ENCODE measurements at places on chromosomes 12 and 14.
A peak's percentile ranks its signal among the peaks of the same experiment; 100 is the strongest.

- DNase-seq: no peak
Measured at GRCh38 chr12:100799770-100800169, 5.2 kb downstream of the ANO4 start.

DNA sequence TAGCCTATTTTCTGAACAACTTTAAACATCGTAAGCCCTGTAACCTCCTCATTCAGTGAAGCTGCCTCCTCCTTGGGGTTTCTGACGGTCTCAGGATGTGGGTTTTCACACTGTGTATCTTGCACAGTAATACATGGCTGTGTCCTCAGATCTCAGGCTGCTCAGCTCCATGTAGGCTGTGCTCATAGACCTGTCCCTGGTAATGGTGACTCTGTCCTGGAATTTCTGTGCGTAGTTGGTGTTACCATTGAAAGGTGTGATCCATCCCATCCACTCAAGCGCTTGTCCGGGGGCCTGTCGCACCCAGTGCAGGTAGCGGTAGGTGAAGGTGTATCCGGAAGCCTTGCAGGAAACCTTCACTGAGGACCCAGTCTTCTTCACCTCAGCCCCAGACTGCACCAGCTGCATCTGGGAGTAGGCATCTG, 980.5 kb downstream of the TMEM121 start:
- no peak for DNase-seq

- DNase-seq: no peak
Measured at GRCh38 chr14:93033983-93034670, 81.6 kb downstream of the ITPK1 start.

- no peak for DNase-seq
Measured at GRCh38 chr14:71751264-71751663, 181.0 kb upstream of the RGS6 start.

GRCh38 chr12:108803428-108804105, 53.8 kb downstream of the SSH1 start:
- DNase-seq: peak; percentile 85

DNA sequence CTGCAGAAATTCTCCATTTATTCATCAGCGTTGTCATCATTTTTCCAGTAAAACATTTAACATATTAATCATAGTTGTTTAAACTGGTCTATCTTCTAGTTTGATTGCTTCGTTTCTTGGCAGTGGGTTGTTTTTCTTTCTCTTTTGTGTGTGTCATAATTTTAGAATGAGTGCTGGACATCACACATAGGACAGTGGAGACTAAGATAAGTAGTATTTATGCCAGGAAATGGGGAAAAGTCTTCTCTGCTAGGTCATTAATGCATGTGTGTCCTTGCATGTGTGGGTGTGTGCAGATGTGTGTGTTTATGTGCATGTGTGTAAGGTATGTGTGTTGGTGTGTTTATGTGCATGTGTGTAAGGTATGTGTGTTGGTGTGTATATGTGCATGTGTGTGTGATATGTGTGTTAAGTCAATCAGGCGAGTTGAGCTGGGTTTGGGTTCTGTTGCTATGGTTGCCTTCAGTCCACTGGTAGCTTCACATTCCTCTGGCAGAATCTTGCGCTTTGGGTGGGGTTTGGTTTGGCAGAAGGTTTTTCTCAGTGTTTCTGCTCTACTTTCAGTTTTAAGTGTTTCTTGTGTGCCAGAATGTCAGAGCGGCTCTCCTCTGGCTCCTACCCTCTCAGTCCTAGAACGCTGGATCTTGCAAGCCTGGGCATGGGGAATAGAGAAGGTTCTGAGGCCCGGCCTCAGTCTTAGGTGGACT, 7.8 kb upstream of the ADGRD1 start:
- no peak for DNase-seq

- DNase-seq: no peak
Measured at GRCh38 chr12:7499636-7500035, 3.9 kb downstream of the CD163 start.

DNA sequence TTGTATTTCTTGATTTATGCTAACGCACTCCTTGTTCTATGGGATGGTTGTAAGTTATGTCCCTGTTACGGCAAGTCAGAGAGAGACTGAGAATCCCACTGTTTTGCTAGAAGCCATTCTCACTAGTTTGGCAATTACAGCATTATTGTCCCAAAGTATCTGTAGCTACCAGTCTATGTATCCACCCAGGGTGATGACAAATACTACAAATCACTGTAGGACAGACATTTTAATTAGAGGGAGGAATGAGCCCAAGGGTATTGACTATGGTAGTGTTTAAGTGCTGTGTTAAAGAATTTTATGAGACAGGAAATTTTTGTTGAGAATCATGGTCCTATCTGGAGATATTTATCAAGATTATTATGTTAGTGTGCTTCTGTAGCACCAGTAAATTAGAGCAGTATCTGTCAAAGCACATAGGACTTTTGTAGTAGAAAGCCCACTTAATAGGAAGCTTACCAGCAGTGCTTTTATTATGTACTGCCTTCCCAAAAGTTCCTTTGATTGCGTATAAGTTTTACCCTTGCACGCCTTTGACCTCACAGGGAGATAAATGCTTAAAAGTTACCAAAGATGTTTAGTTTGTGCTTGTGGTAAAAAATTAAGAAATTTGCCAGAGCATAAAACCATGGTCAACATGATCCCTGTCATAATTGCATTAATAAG, 10.7 kb downstream of the PRKCH start:
- no peak for DNase-seq

DNA sequence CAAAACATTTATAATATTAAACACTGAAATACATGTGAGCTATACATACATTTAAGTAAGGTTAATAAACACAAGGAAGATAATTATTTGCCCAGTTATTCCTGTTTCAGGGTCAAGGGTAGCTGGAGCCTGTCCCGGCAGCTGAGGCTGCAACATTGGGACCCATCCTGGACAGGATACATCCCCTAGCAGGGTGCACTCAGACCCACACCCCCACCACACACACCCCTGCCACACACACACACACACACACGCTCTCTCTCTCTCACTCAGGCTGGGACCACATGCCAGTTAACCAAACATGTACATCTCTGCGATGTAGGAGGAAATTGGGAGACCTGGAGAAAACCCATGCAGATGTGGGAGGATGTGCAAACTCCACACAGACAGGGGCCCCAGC, 112.6 kb upstream of the TMCC3 start:
- DNase-seq: no peak

- no peak for DNase-seq
Measured at GRCh38 chr12:22268973-22269372, 65.5 kb downstream of the ST8SIA1 start.

GRCh38 chr14:91413547-91414474, 3.8 kb downstream of the CCDC88C start:
- no peak for DNase-seq

- no peak for DNase-seq
Measured at GRCh38 chr12:11746024-11746771, 96.7 kb downstream of the ETV6 start.

- no peak for DNase-seq
Measured at GRCh38 chr12:82694970-82695369, 8.3 kb downstream of the TMTC2 start.

GRCh38 chr14:79426103-79426755, 785.1 kb downstream of the DIO2 start:
- DNase-seq: no peak

DNA sequence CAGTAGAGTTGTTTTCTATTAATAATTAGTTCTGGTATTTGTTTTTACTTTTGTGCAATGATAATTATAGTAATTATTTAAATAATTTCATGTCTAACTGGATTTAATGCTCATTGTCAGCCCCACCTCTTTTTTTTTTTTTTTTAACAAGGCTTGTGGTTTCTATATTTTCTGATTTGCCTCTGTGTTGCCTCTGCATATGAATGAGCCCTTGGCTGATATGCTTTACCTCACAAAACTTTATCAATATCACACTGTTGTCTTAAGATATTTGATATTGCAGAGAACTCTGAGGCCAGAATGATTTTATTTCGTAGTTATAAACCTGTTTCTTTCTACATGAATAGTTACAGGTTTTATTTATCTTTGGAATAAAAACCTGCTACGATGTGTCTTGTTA, 116.2 kb upstream of the ATP2B1 start:
- no peak for DNase-seq

- DNase-seq: no peak
Measured at GRCh38 chr12:22990501-22990900, 365.5 kb downstream of the ETNK1 start.

GRCh38 chr12:104959335-104959841, 1.3 kb upstream of the SLC41A2 start:
- DNase-seq: no peak

- no peak for DNase-seq
Measured at GRCh38 chr12:130280742-130281141, 56.9 kb upstream of the PIWIL1 start.

DNA sequence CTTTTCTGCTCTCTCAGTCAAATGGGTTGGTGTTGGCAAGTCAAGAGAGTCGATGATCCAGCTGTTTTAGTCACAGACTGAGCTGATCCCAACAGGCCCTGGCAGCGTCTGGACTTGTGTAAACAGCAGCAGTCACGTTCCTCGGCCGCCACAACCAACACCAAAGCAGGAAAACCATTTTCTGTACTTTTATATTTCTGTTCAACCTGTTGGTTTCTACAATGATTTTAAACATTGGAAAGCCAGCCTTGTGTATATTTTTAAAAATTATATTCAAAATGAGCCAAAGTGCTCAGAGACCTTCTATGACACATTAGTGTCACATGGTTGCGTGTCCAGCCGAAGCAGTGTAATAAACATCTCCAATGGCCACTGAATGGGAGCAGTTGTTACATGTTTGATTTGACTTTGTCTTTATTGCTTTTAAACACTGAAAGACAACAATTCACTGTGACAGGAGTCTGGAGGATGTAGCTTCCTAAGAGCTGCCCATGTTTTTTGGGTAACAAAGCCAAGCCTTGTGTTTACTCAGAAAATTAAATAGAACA, 5.9 kb upstream of the SIVA1 start:
- DNase-seq: no peak

GRCh38 chr14:100536121-100536510, 51.1 kb downstream of the BEGAIN start:
- DNase-seq: no peak

DNA sequence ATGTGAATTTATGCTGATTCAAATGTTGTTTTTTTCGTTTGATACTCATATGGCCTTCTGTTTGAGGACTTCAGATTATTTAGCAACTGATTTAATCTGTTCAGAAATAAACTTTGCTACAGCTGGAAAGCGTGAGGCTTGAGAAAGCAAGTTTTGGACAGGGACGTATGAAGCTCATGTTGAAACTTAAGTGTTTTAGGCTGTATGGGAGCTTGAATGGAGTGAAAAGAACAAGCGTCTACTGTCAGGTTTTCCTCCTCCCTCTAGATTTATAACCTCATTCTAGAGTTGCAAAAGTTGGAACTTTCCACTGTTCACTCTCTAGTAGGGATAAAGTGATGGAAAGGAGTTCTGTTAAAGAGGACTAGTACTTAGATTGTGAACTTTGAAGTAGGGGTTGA, 1.0 kb downstream of the PRPF39 start:
- DNase-seq: no peak

DNA sequence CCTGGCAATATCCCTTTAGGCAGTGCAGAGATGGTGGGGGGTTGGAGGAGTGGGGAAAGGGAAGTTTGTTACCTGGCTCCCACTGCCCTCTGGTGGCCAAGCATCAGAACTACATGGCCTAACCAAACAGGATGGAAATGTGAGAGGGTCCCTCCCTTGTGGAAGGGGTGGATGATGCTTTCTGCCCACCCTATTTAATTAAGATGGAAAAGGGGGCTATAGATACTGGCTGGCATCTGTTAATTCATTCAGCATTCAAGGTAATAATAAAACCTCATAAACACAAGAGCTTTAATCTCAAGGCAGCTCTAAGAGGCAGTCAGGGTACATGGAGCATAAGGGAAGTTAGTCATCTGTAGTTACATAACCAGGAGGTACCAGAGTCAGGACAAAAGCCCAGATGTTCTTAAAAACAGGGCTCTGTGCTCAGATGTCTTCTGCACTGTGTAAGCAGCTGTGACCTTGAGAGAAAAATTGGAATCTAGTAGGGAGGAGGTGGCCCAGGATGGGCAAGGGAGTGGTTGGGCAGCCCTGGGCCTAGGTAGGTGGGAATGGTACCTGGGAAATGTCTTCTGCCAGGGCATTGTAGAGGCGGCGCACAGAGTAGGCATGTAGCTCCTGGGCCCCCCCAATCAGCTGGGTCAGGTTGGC, 4.6 kb downstream of the AP1G2 start:
- peak; percentile 18 for DNase-seq

DNA sequence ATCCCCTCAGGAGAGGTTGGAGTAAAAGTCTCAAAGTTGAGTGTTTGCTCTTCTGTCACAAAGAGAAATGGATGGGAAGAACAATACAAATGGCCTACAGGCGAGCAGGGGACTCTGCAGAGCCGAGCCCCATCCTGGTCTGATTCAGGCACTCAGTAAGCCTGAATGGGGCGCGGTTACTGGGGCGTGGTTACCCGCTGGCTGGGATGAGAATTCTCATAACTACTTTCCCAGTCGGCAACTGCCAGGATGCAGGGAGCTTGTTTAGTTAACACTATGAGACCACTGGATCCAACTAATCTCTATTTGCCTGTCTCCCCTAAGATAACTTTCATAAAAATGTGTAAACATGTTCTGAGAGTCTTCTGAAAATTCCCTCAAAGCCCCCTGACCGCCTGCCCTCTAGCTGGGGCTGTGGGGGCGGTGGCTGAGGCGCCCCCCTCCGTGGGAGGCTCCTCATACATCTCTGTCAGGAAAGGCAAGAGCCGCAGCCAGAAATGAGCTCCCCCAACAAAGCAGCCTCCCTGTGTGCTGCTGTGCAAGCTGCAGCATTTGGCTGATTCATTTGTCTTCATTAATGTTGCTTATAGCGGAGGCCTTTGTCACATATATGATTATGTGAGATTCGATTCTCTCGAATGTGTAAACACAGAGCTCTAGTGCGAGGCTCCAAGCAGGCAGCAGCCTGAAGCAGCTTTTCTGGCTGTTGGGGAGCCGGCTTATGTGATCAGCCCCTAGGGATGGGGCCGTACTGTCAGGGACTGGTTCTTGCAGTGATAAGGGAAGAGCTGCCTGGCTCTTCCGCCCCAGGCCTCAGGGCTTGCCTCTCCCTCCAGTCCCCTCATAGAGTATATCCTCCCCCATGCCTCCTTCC, 126.1 kb upstream of the ARHGAP5 start:
- no peak for DNase-seq

- DNase-seq: no peak
Measured at GRCh38 chr12:66742508-66743367, 63.9 kb upstream of the GRIP1 start.

DNA sequence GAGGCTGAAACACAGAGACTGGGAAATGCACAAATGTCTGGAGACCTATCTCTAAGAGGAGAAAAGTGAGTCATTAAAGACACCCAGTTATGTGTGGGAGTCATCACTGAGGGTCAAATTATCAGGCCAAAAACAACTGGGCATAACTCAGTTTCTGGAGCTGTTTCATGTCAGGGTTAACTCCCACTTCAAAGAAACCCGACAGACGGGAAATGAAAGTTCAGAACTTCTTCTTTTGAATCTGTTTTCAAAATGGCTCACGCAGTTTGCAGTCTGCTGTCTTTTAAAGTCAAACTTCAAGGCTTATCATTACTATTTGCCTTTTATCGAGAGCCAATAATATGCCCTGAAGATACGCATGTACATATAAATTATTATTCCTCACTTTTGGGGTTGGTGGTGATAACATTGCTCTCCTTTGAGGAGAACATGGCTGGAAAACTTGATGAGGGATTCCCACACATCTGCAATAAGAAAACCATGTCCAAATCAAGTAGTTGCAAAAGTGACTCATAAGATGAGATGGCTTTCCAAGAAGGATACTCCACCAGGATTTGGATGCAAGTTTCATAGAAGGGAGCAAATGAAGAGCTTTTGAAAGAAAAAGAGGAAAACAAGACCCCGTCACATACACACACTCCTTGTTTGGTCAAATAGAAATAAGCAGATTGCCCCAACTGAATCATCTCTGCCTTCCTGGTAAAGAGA, 341.4 kb downstream of the ADAMTS20 start:
- DNase-seq: no peak

GRCh38 chr14:105385322-105385637, 13.1 kb upstream of the TEX22 start:
- no peak for DNase-seq

All from AG04450 (cell line).